ENCODE measurements at places on chromosomes 1 and 21.

DNA sequence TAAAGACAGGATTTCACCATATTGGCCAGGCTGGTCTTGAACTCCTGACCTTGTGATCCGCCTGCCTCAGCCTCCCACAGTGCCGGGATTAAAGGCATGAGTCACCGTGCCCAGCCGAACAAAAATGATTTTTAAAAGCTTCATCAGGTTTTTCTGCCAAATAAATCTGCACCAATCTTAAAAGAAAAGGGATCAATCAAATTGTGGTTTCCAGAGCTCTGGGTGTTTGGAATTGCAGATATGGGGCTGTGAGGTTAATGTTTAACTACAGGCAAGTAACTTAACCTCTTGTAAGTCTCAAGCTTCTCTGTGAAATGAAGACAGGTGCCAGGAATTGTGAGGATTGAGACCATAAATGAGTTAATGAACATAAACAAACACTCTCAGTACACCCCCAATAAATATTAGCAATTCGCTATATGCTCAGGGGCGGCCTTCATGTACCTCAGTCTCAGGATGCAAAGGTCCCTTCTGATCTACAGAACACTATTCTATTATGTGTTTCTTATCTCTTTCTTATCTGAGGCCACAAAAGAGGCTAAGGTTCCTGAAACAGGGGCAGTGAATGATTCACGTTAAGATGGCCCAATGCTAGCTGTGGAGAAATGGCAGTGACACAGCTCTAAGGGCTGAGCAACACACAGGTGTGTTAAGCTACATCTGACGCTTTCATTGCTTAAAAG, 7.1 kb upstream of the GNPAT start:
- no peak overlapping the region for H3K27ac ChIP-seq
- no peak overlapping the region for H3K4me3 ChIP-seq
- H3K4me1 ChIP-seq: no peaks in the 10 kb centered on the region
- no peak for DNase-seq
- H3K36me3 ChIP-seq: peaks cover 18% of the 10 kb centered on the region

DNA sequence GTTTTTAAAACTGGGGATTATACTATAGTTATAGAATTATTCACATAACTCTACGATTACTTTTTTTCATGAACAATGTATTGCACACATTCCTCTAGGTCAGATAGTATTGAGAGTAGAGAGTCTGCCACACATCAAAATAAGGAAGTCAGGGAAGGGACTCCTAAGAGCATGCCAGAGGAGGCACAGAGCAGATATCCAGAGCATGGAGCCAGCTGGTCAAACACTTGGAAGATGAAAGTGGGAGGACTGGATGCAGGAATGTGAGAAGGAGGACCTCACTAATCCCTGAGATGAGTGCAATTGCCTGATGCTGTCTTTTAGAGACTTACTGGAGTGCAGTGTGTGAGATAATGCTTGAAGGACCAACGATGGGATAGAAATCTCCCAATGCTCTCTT, 9.6 kb upstream of the RFX5 start:
- no peak overlapping the region for H3K27ac ChIP-seq
- H3K4me3 ChIP-seq: no peak overlapping the region
- H3K4me1 ChIP-seq: no peaks in the 10 kb centered on the region
- H3K36me3 ChIP-seq: no peaks in the 10 kb centered on the region
- no peaks in the 10 kb centered on the region for H3K27me3 ChIP-seq

GRCh38 chr1:111133866-111134265, 6.0 kb downstream of the DRAM2 start:
- DNase-seq: no peak
- no peaks in the 10 kb centered on the region for H3K27me3 ChIP-seq
- no peak overlapping the region for H3K27ac ChIP-seq
- H3K4me1 ChIP-seq: peaks cover 5% of the 10 kb centered on the region

DNA sequence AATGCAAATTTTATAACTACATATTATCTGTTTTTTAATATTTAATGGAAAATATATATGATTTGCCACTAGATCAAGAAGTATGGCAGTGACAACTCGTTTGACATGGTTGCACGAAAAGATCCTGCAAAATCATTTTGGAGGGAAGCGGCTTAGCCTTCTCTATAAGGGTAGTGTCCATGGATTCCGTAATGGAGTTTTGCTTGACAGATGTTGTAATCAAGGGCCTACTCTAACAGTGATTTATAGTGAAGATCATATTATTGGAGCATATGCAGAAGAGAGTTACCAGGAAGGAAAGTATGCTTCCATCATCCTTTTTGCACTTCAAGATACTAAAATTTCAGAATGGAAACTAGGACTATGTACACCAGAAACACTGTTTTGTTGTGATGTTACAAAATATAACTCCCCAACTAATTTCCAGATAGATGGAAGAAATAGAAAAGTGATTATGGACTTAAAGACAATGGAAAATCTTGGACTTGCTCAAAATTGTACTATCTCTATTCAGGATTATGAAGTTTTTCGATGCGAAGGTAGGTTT, 556 bp downstream of the IFI44 start:
- DNase-seq: no peak
- no peaks in the 10 kb centered on the region for H3K4me1 ChIP-seq
- H3K36me3 ChIP-seq: no peaks in the 10 kb centered on the region
- no peaks in the 10 kb centered on the region for H3K27me3 ChIP-seq
- H3K27ac ChIP-seq: no peak overlapping the region

DNA sequence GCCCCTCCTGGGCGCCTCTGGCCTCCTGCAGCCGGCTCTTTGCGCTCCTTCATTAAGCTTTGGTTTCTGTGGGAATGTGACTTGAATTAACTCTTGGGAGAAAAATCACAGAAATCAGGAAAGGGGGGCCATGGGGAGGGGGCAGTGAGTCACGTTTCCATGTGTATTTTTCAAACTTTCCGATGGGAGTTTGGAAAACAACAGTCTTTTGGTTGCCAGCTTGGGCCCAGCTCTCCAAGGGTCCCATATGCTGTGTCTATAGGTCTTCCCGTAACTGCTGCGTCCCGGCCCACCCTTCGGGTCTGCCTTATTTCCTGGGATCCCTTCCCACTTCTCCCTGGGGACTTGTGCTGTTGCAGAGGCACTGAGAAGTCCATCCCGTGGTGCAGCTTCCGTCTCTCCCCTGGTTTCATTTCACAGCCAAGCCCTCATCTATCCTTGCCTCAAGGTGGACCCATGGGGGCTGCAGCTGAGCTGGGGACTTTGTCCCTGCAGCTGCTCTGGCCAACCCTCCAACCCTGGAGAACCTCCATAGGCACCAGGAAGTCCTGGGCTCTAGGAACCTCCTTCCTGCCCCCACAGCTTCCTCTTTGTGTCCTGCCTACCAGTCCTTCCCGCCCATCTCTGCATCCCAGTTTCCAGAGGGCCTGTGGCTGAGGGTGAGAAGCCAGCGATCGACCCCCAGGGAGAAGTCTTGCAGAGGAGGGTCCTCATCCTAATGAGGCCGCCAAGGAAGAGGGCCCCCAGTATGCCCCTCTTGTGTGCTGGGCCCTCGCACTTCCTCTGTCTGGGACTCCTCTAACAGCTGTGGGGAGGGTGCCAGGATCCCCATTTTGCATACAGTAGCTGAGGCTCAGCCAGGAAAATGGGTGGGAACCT, 11.6 kb upstream of the LMNA start:
- no peaks in the 10 kb centered on the region for H3K27me3 ChIP-seq
- peaks cover 84% of the 10 kb centered on the region for H3K4me1 ChIP-seq
- no peak for DNase-seq
- no peak overlapping the region for H3K4me3 ChIP-seq
- no peaks in the 10 kb centered on the region for H3K36me3 ChIP-seq

GRCh38 chr1:18765725-18766124, 93.7 kb downstream of the TAS1R2 start:
- no peaks in the 10 kb centered on the region for H3K4me1 ChIP-seq
- H3K36me3 ChIP-seq: no peaks in the 10 kb centered on the region
- no peak for DNase-seq

- no peak for DNase-seq
- no peak overlapping the region for H3K4me3 ChIP-seq
- no peak overlapping the region for H3K27ac ChIP-seq
- H3K36me3 ChIP-seq: no peaks in the 10 kb centered on the region
Measured at GRCh38 chr1:45913183-45913683, 109.8 kb downstream of the MAST2 start.

GRCh38 chr21:27648560-27648959, 681.7 kb upstream of the ADAMTS5 start:
- no peak overlapping the region for H3K27ac ChIP-seq
- no peak overlapping the region for H3K4me3 ChIP-seq
- no peaks in the 10 kb centered on the region for H3K4me1 ChIP-seq
- DNase-seq: no peak

- H3K4me1 ChIP-seq: peaks cover 13% of the 10 kb centered on the region
- H3K4me3 ChIP-seq: no peak overlapping the region
- no peak for DNase-seq
- H3K27me3 ChIP-seq: no peaks in the 10 kb centered on the region
Measured at GRCh38 chr1:86848654-86849053, 65.3 kb downstream of the SELENOF start.

DNA sequence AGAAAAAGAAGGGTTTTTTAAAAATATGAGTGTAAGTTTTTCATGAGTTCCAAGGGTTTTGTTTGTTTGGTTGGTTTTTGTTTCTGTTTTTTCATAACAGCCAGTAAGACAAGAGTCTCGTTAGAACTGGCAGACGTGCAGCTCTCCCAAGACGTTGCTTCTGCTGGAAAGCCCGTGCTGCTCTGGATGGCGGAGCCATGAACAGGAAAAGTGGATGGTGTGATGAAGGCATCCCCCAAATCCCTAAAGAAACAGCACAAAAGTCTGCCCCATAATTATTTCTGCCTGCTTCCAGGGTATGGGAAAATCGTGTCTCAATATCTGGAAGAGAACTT, 157.9 kb upstream of the BACE2 start:
- H3K36me3 ChIP-seq: no peaks in the 10 kb centered on the region
- H3K4me1 ChIP-seq: no peaks in the 10 kb centered on the region
- H3K4me3 ChIP-seq: no peak overlapping the region

DNA sequence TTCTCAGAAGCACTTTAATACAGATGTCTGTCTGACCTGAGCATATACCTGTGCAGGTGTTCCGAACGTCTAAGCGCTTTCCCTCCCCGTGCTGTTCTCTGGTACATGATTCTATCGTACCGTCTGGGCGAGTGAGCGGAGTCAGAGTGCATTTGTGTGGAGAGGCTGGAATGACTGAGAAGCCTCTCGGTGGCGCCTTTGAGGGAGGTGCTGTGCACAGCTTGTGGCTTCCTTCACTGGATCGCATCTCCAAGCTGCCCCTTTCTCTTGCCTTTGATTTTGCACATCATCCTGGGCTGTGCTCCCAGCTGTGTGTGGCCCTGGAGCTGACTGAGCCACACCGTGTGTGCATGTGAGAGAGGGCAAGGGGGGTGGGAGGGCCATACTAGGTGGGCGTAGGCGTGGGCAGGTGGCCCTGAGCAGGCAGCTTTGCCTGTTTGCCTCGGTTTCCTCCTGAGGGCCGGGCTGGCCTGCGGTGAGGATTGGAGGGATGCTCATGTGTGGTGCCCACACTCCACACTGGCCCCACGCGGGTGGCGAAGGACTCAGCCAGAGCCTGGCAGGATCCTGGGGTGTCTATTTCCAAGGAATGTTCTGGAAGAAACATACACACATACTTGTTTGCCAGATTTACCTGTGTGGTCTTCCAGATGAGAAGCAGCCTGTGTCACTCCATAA, 105.3 kb downstream of the ADARB1 start:
- H3K27me3 ChIP-seq: no peaks in the 10 kb centered on the region
- H3K4me3 ChIP-seq: no peak overlapping the region

DNA sequence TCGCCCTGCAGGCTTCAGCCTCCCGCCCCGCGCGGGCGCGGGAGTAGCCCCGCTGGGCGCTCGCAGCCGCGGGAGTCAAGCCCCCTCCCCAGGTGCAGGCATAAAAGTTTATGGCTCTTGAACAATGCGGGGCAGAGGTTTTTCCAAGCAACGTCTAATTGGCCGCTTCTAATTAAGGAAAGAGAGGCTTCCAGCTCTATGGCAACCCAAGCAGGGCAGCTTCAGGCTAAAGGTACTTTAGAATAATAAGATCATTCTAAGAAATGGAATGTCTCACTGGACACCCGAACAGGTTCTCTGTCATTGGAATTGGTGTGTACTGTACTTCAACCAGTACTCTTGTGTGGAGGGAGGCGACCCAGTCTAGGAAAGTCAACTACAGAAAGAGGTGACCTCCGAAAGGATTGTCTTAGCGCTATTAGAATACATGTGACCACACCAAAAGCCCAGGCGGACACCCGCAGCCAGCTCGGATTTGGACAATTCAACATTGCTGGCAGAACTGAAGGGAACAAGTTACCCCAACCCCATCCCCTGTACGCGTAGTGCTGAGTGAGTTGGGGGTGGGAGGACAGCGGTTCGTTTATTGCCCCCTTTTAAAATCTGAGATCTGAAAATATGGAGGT, 12.5 kb downstream of the NR5A2 start:
- no peaks in the 10 kb centered on the region for H3K36me3 ChIP-seq
- DNase-seq: no peak
- no peaks in the 10 kb centered on the region for H3K27me3 ChIP-seq
- H3K4me3 ChIP-seq: peak overlapping the region; percentile 74
- peaks cover 8% of the 10 kb centered on the region for H3K4me1 ChIP-seq

GRCh38 chr1:184176058-184176457, 124.5 kb downstream of the TSEN15 start:
- H3K36me3 ChIP-seq: no peaks in the 10 kb centered on the region
- H3K27ac ChIP-seq: no peak overlapping the region
- no peak overlapping the region for H3K4me3 ChIP-seq
- no peaks in the 10 kb centered on the region for H3K27me3 ChIP-seq

DNA sequence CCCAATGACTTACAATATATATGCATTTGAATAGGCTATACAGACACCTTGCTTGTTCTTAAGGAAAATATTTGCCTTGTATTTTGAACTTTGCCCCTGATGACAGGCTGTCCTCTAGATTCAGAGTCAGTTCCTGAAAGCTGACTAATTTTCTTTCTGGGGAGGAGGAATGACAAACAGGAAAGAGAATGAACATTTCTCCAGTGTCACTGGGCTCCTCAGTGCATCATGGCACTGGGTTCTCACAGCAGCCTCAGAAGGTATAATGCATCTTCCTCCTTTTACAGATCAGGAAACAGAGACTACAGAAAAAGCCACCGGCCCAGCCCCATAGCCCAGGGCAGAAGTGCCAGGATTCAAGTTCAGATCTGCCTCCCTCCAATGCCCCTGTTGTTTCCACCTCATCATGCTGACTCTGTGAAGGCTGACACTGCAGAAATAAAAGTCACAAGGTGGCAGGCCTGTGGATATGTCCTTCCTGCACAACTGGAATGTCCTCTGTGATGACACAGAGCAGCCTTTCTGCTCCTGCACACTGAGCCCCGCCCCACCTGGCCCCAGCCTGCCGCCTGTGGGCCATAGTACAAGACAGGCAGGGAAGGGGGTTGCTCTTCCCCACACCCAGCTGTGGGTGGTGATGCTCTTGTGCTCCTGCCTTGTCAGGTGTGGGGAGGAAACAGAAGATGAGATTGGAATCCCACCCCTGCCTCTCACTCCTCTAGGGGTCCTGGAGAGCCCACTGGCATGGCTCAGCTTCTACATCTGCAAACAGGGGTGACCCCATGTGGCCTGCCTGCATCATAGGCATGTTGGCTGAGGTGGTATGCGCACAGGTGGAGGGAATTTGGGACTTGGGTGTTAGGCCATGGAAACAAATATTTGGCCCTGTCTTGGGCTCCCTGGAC, 6.4 kb downstream of the TTC22 start:
- H3K36me3 ChIP-seq: peaks cover 22% of the 10 kb centered on the region
- H3K27me3 ChIP-seq: no peaks in the 10 kb centered on the region
- H3K4me1 ChIP-seq: peaks cover 59% of the 10 kb centered on the region
- H3K4me3 ChIP-seq: no peak overlapping the region
